ENCODE measurements at places on chromosomes 6 and 20. TPM values are rescaled to one million over a fixed set of nuclear protein-coding genes. Genes with fewer than 3 reads are reported as not detected.

GRCh38 chr6:121794630-121795029, 359.2 kb downstream of the GJA1 start:
- DNase-seq = no peak
- H3K4me3 ChIP-seq = no peak overlapping the region
- no peak overlapping the region for H3K27ac ChIP-seq
- no peaks in the 10 kb centered on the region for H3K4me1 ChIP-seq
- H3K27me3 ChIP-seq = no peaks in the 10 kb centered on the region

DNA sequence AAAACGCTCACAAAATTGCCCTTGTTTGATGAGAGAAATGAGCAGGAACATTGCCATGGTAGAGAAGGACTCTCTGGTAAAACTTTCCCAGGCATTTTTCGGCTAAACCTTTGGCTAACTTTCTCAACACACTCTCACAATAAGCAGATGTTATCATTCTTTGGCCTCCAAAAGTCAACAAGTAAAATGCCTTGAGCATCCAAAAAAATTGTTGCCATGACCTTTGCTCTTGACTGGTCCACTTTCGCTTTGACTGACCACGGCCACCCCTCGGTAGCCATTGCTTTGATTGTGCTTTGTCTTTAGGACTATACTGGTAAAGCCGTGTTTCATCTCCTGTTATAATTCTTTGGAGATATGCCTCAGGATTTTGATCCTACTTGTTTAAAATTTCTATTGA, 41.1 kb upstream of the PREP start:
- H3K36me3 ChIP-seq = no peaks in the 10 kb centered on the region
- DNase-seq = no peak
- no peaks in the 10 kb centered on the region for H3K4me1 ChIP-seq
- H3K27me3 ChIP-seq = no peaks in the 10 kb centered on the region
- no peak overlapping the region for H3K27ac ChIP-seq

Gene TBPL1
- 15.1 TPM for total RNA-seq

DNA sequence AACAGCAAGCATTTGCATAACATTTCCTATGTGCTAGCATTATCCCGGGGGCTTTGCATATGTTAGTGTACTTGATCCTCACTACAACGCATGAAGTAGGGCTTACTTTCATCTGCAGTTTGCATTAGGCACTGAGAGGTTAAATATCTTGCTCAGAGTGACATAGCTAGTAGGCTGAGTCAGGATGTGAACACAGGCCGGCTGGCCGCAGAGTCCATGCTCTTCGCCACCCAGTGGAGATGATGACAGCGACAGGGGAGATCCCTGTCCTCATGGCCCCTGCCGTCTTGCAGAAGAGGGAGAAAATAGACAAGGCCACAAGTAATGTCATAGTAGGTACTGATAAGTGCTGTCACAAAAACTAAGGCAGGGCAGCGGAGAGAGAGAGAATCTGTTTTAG, 46.9 kb downstream of the LYRM4 start:
- peaks cover 3% of the 10 kb centered on the region for H3K4me1 ChIP-seq
- DNase-seq = peak; percentile 29
- H3K36me3 ChIP-seq = no peaks in the 10 kb centered on the region
- no peak overlapping the region for H3K4me3 ChIP-seq

DNA sequence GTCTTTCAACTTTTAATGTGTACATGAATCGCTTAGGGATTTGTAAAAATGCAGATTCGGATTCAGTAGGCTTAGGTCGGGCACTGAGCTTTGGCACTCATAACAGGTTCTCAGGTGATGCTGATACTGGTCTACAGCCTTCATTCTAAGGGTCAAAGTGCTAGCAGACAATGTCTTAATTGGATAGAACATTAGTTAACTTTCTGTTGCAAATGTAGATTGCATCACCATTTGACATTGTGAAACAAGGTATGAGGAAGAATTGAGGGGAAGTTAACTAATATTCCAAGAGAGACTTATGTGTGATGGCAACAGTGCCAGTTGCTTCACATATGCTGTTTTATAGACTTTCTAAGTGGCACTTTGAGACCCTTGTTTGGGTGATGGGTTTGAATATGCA, 86.9 kb downstream of the MLIP start:
- no peak overlapping the region for H3K27ac ChIP-seq
- H3K4me1 ChIP-seq = peaks cover 10% of the 10 kb centered on the region
- H3K36me3 ChIP-seq = no peaks in the 10 kb centered on the region
- no peaks in the 10 kb centered on the region for H3K27me3 ChIP-seq

Gene RGS17
- total RNA-seq = 0.05 TPM

DNA sequence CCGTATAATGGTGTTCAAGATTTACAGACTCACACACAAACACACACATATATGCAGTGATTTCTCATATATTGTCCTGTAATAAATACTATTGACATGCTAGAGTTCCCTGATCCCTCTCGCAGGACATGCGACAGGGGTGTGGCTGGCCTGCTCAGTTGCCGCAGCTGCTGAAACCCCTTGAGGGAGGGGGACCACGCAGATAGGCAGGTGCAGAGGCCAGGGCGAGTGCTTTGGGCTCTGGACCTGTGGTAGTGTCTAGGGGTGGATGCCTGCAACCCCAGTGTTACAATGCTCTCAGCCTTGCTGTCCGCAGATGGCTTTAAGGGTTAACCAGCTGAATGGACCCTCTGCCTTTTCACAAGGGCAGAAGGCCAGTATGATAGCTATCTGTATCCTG, 706.2 kb downstream of the EYS start:
- no peak overlapping the region for H3K27ac ChIP-seq
- no peaks in the 10 kb centered on the region for H3K27me3 ChIP-seq
- DNase-seq = no peak
- H3K4me3 ChIP-seq = no peak overlapping the region
- no peaks in the 10 kb centered on the region for H3K36me3 ChIP-seq

Gene CGA
- total RNA-seq = not detected

GRCh38 chr20:4020256-4020655, 4.9 kb upstream of the RNF24 start:
- H3K4me1 ChIP-seq = peaks cover 10% of the 10 kb centered on the region
- no peaks in the 10 kb centered on the region for H3K27me3 ChIP-seq
- no peaks in the 10 kb centered on the region for H3K36me3 ChIP-seq
- no peak overlapping the region for H3K27ac ChIP-seq
- no peak overlapping the region for H3K4me3 ChIP-seq

GRCh38 chr6:3803627-3804468, 45.3 kb upstream of the FAM50B start:
- peaks cover 4% of the 10 kb centered on the region for H3K4me1 ChIP-seq
- DNase-seq = no peak
- no peaks in the 10 kb centered on the region for H3K36me3 ChIP-seq
- peak overlapping the region; percentile 50 for H3K27ac ChIP-seq
- no peak overlapping the region for H3K4me3 ChIP-seq

- no peak for DNase-seq
- no peaks in the 10 kb centered on the region for H3K4me1 ChIP-seq
- peaks cover 11% of the 10 kb centered on the region for H3K27me3 ChIP-seq
- H3K4me3 ChIP-seq = no peak overlapping the region
Observed at GRCh38 chr20:64133951-64134407, 26.6 kb upstream of the NPBWR2 start.

GRCh38 chr20:38196592-38196991, 31.5 kb upstream of the TGM2 start:
- H3K27ac ChIP-seq = no peak overlapping the region
- H3K36me3 ChIP-seq = no peaks in the 10 kb centered on the region
- DNase-seq = peak; percentile 77
- H3K27me3 ChIP-seq = no peaks in the 10 kb centered on the region

DNA sequence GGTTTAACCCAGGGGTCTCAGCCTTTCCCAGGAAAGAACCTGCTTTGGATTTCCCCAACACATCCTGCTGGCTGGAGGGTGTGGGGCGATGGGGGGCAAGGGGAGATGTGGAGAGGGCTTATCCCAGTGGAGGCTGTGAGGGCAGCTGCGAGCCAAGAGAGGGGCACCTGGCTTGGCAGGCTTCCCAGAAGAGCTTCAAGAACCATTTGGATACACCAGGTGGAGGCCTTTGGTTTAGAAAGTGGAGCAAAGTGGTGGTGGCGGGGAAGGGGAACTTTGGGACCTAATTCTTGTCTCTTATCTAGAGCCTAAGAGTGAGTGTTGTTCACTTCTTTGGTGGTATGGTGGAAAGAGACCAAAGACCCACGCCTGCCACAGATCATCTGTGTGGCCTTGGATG, 12.4 kb downstream of the CD40 start:
- H3K27me3 ChIP-seq = no peaks in the 10 kb centered on the region
- H3K4me1 ChIP-seq = peaks cover 24% of the 10 kb centered on the region
- H3K36me3 ChIP-seq = peaks cover 20% of the 10 kb centered on the region
- DNase-seq = no peak
- no peak overlapping the region for H3K27ac ChIP-seq
- H3K4me3 ChIP-seq = no peak overlapping the region

DNA sequence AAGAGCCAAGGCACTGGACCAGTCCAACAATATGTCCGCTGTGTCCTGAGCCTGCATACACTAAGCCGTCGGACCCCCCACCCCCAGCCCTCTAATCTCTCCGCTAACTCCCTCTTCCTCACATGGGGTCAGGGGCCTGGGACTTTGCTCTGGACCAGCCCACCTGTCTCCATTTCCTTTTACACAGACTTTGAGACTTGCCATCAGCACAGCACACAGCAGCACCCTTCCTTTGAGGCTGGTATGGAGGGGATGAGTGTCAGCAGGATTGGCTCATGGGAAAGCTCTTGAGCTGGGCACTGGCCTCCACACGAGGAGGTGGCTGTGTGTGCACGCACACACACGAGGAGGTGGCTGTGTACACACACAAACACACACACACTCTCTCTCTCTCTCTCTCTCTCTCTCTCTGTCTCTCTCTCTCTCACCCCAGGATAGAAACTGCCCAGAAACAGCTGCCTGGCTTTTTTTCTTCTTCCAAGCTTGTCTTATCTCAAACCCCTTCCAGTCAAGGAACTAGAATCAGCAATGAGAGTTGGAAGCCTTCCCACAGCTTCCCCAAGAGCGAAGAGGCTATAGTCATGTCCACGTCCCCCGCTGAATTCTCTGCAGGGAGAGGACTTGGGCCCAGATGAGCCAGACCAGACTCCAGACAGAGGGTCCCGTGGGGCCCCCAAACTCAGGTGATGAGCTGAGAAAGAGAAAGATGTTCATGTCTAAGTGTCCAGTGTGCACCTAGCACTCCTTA, 18.6 kb downstream of the SLC9A8 start:
- no peaks in the 10 kb centered on the region for H3K4me1 ChIP-seq
- H3K27me3 ChIP-seq = no peaks in the 10 kb centered on the region
- no peak overlapping the region for H3K27ac ChIP-seq
- no peaks in the 10 kb centered on the region for H3K36me3 ChIP-seq
- no peak overlapping the region for H3K4me3 ChIP-seq

DNA sequence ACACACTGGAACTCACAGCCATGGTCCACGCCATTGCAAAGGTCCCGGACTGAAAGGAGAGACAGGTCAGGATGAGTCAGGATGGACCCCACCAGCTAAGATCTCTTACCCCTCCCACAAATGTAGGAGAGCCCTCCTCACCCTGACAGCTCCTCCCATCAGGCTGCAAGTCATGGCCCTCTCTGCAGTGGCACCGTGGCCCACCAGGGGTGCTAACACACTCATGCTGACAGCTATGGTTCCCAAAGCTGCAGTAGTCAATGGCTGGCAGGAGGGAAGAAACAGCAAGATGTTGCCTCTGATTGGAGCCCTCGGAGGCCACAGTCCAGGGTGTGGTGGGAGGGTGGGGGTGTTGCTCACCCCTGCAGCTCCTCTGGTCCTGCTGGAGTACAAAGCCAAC, 5.7 kb upstream of the RBPJL start:
- no peaks in the 10 kb centered on the region for H3K36me3 ChIP-seq
- no peaks in the 10 kb centered on the region for H3K4me1 ChIP-seq
- no peak overlapping the region for H3K27ac ChIP-seq

GRCh38 chr6:166242888-166243287, 65.3 kb downstream of the PRR18 start:
- H3K4me3 ChIP-seq = no peak overlapping the region
- H3K27me3 ChIP-seq = peaks cover 18% of the 10 kb centered on the region
- no peaks in the 10 kb centered on the region for H3K4me1 ChIP-seq

Gene RBBP8NL
- not detected for total RNA-seq

- no peaks in the 10 kb centered on the region for H3K36me3 ChIP-seq
- H3K4me1 ChIP-seq = no peaks in the 10 kb centered on the region
- H3K27me3 ChIP-seq = no peaks in the 10 kb centered on the region
- H3K27ac ChIP-seq = no peak overlapping the region
- H3K4me3 ChIP-seq = no peak overlapping the region
Observed at GRCh38 chr6:21143645-21144044, 449.9 kb upstream of the SOX4 start.
